ENCODE measurements at places on chromosomes 6 and 20.

- no peak for DNase-seq
Observed at GRCh38 chr20:3559637-3560036, 88.8 kb downstream of the ATRN start.

DNA sequence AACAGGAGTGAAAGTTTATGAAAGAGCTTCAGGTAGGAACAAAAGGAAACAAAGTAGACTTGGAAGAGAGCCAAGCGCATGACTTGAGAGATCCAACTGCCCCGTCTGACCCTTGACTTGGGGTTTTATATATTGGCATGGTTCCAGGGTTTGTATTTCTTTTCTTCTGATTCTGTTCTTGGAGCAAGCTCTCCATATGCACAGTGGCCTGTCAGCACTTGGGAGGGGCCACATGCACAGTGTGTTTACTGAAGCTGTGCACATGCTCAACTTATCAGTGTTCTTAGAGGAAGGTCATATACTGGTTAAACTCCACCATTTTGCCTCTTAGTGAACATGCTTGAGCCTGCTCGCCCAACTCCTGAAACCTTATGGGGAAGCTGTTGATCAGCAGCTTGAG lies 953.7 kb downstream of the TFAP2A start:
- DNase-seq = no peak

DNA sequence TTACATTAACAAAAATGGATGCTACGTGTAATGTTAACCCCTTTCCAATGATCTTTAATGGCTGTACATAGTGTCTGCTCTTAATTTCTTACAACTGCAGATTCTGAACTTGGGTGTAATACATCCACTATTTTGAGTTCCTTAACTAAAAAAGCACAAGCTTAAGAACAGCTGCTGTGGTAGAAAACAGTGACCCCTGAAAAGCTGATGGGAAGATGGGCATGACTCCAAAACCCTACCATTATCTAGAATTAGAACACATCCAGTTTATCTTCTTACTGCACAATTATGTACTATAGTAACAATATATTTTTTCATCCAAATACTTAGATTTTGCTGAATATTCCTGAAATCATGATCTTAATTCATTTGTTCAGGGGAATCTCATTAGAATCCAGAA lies 49.3 kb downstream of the LYRM4 start:
- DNase-seq = no peak

- DNase-seq = no peak
Observed at GRCh38 chr6:14383393-14384174, 266.0 kb downstream of the CD83 start.

DNA sequence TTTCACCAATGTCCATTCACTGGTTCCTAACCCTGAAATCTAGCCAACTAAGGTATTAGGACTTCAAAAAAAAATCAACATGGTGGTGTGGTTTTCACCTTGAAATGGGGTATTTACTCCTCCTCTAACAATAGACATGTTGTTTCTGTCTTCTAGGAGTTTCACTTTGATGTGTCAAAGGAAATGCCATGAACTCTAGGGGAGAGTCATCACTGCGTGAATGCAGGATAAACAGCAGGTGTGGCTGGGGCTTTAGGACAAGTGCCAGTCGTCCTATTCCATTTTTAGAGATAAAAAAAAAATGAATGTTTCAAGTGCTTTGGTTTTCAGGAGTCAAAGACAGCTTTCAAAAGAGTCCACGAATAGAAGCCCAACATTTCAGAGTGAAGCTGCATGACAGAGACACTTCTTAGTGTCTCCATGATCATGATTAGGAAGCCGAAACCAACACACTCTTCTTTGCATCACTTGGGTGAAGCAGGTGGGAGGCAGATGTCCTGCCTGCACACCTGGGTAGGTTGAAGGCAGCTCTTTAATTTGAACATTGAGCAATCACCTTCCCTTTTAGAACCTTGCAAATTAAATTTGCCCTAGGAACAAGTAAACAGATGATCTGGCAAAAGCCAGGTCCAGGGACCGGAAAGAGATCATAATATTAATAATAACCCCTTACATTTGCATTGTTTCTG lies 328.5 kb upstream of the PRDM1 start:
- no peak for DNase-seq

DNA sequence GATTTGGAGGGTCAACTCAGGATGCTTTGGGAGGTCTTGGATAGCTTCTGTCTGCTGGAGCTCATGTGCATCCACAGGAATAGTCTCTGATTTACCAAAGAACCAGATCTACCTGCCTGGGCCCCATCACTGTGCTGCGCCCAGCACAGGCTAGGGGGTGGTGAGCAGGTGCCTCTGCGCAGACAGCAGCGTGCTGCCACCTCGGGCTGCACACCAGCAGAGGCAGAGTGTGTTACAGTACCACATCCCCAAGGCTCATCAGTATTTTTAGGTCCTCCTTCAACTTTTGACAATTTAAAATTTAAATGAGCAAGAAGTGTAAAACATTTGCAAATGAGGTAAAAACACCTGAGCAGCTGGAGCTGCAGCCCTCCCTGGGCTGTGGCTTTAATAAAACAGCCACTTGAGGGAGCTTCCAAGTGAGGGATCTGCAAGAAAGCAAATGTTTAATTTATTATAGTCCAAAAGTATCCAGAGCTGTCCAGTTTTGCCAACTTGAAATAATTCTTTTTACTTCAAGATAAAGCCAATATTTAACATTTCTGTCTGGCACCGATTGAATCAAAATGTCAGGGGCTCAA lies 324.9 kb downstream of the ZFAND3 start:
- no peak for DNase-seq

Measured in right renal cortex interstitium (tissue), 3 donors.